ENCODE measurements at places on chromosomes 2 and 18.

DNA sequence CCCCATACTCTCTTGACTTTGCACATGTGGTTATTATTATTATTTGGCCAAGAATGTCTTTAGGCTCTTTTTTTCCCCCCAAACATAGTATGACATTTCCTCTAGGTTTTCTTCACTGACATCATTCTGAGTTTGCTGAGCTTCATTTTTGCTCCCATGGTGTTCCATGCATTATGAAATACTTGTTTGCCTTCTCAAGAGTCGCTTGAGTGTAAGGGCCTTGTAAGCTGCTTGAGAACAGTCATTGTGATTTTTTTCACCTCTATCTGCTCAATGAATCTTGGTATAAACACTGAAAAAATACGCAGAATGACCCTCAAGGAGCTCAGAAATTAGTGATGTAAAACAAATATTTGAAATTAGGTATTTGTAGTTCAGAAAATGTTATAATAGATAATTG lies 688.9 kb downstream of the CNTNAP5 start:
- DNase-seq, result no peak

DNA sequence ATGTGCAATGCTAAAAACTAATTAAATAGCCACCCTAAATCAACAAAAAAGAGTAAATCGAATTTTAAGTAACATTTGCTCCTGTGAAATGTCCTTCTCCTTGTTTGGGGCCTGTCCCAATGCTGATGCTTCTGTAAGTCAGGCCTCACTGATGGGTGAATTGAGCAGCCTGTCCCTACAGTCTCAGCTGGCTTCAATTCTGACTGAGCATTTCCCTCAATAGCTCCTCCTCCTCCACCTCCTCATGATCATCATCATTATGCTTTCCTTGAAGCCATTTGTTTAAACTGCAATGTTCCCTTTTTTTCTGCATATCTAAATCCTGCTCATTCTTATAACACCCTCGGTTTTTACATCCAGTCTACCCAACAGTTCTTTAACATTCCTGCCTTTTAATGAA lies 137.2 kb upstream of the CELF4 start:
- DNase-seq, result no peak

GRCh38 chr2:171837736-171838135 lies 56.3 kb downstream of the SLC25A12 start:
- DNase-seq, result no peak

GRCh38 chr2:19796035-19796695 lies 105.6 kb downstream of the TTC32 start:
- no peak for DNase-seq

- DNase-seq, result no peak
Measured at GRCh38 chr2:69789175-69789721, 40.2 kb upstream of the GMCL1 start.

DNA sequence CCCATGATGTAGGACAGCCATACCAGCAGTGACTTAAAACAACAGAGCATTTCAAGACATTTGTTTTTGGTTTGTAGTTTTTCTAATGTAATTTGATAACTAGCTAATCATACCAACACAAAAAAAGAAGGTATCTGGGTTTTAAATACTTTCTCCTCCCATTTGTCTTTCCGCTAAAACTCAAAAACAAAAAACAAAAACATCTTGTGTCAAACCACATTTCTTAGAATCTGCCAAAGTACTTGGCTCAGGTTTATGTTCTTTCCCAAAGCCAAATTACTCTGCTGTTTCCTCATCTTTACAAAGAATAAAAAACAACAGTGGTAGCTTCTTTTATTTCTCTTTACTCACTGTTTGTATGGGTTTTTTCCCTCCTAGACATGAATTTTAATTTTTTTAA lies 71.5 kb downstream of the GREB1L start:
- DNase-seq, result no peak

Data from CD4-positive, alpha-beta T cell treated with Interleukin-21 for 1 hour (primary cell).